ENCODE measurements at places on chromosomes 12 and 14.

- DNase-seq, result no peak
Observed at GRCh38 chr12:68007466-68007865, 18.2 kb downstream of the IFNG-AS1 start.

- DNase-seq, result peak; percentile 76
Observed at GRCh38 chr12:575948-576614, 87.2 kb downstream of the NINJ2 start.

- DNase-seq, result no peak
Observed at GRCh38 chr12:100794441-100795173, at the start of gene ANO4. ANO4 (plus strand) TSS chr12:100794776; CDS start chr12:100901786, 107,010 bp downstream.

GRCh38 chr12:388541-389141, 479 bp downstream of the KDM5A start:
- DNase-seq, result peak; percentile 45

DNA sequence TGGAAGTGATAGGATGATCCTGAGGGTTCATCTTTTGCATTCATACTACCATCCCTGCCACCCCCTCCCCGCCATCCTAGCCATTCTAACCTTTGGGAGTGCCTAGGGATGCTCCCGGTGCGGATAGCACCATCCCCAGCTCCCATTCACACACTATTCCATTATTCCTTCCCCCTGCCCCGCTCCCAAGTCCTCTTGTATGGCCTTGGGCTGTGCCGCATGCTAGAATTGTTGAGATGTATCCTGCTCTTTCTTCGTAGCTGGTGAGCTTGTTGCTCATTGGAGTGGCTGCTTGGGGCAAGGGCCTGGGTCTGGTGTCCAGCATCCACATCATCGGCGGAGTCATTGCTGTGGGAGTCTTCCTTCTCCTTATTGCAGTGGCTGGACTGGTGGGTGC, 644 bp downstream of the TSPAN31 start:
- DNase-seq, result no peak

- no peak for DNase-seq
Observed at GRCh38 chr14:96187216-96188031, 17.2 kb upstream of the BDKRB2 start.

GRCh38 chr14:65170768-65171507, 68.6 kb upstream of the MAX start:
- peak; percentile 10 for DNase-seq

- DNase-seq, result no peak
Observed at GRCh38 chr12:10163084-10163483, 8.8 kb downstream of the OLR1 start.

- DNase-seq, result no peak
Observed at GRCh38 chr12:11535127-11535526, 114.3 kb upstream of the ETV6 start.

- no peak for DNase-seq
Observed at GRCh38 chr12:20188930-20189653, 179.2 kb upstream of the PDE3A start.

DNA sequence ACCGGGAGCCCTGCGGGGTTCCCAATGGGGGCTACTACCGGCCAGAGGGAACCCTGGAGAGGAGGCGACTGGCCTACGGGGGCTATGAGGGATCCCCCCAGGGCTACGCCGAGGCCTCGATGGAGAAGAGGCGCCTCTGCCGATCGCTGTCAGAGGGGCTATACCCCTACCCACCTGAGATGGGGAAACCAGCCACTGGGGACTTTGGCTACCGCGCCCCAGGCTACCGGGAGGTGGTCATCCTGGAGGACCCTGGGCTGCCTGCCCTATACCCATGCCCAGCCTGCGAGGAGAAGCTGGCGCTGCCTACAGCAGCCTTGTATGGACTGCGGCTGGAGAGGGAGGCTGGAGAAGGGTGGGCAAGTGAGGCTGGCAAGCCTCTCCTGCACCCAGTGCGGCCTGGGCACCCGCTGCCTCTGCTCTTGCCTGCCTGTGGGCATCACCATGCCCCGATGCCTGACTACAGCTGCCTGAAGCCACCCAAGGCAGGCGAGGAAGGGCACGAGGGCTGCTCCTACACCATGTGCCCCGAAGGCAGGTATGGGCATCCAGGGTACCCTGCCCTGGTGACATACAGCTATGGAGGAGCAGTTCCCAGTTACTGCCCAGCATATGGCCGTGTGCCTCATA, 9.7 kb downstream of the TNS2 start:
- DNase-seq, result no peak

- DNase-seq, result peak; percentile 41
Observed at GRCh38 chr14:73759183-73759713, 45.1 kb upstream of the PNMA1 start.

- DNase-seq, result no peak
Observed at GRCh38 chr14:92491782-92492181, 21.8 kb upstream of the RIN3 start.

DNA sequence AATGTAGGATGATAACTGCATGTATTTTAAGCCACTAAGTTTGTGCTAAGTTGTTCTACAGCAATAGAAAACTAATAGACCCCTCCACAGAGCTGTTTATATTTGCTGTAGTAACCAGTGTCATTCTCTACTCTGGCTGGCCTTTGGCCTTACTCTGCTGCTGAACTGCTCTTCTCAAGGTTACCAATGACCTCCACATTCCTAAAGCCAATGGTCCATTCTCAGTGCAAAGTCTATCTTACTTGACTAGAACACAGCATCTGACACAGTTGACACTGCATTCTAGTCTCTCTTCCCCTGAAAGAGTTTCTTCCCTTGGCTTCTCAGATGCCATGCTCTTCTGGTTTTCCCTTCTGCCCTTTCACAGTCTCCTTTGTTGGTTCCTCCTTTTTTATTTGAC, 154.8 kb upstream of the CRY1 start:
- no peak for DNase-seq

- no peak for DNase-seq
Observed at GRCh38 chr12:13257356-13257875, 60.9 kb downstream of the EMP1 start.

DNA sequence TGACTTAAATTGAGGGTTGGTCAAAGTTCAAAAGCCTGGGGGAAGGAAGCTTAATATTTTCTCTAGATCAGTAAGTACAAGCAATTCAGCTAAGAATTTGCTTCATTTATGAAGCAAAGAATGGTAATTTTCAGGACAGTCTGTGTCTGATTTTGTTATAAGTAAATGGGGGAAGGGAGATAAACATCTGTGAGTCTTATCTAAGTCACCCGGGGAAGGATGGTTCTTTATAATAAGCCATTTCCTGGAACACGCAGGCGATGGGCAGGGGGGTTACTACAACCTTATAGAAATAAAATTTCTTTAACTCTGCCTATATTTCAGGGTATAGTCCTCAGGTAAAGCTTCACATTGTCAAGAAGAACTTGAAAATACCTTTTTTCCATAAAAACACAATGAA, 42.9 kb downstream of the HELB start:
- DNase-seq, result no peak

GRCh38 chr14:80664576-80664975, 277.0 kb downstream of the CEP128 start:
- DNase-seq, result no peak

DNA sequence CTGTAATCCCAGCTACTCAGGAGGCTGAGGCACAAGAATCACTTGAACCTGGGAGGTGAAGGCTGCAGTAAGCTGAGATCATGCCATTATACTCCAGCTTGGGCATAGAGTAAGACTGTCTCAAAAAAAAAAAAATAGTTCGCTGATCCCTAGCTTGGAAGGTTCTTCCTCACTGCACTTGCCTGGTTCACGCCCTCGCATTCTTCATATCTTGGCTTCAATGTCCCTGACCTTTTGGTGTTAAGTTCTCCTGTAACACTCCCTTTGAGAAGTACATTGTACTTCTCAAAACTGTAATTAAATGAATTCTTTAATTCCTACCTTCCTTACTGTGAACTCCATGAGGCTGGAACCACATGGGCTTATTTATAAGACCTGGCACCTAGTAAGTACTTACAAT, 16.5 kb upstream of the TPCN1 start:
- DNase-seq, result no peak

- DNase-seq, result no peak
Observed at GRCh38 chr12:114746297-114747011, 62.5 kb upstream of the TBX3 start.

- no peak for DNase-seq
Observed at GRCh38 chr12:113240395-113240794, 19.1 kb downstream of the TPCN1 start.

DNA sequence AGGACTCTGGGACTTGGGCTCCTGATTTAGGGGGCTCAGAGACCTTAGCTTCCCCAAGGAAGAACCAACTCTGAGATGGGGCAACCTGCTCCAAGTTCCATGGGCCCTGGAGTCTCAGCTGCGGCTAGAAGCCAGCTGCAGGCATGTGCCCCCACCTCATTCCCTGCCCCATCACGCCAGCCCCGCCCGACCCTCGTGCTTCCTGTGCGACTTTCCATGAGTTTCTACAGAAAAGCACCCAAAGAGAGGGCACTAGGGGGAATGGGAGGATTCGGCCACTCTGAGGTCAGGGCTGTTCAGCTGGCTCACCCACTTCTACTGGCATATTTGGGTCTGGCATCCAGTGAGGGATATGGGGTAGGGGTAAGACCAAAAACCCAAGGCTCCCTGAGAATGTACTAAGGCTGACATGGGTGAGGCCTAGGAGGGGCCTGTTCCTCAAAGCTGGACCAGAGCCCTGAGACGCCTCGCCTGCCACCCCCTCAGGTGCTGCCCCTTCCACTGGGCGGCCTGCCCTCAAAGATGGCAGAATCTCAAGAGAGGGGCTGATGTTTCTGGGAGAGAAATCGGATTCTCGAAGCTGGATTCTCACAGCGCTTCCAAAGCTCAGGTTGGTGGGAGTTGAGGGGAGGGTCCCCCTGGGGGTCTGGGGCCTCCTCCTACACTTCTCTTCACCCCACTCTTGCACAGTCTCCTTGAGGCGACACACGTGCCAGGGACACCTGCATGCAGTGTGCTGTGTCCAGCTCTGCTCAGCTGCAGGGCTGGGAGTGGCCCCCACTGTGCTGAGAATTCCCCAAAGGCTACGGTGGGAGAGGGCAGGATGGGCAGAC, 22.1 kb downstream of the FAIM2 start:
- DNase-seq, result no peak

DNA sequence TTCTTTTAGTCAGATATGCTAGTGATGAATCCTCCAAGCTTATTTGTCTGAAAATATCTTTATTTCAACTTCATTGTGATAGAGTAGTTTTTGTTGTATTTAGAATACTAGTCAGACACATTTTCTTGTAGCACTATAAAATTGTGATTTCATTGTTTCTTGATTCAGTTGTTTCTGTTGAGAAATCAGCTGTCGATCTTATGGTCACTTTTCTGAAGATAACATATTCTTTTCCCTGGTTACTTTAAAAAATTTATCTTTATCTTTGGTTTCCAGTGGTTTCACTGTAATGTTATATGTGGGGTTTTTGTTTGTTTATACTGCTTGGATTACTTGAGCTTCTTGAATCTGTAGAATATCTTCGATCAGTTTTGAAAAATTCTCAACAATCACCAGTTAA, 426.1 kb downstream of the SOX5 start:
- no peak for DNase-seq

- no peak for DNase-seq
Observed at GRCh38 chr14:43105305-43105704, 1401.8 kb downstream of the FSCB start.

DNA sequence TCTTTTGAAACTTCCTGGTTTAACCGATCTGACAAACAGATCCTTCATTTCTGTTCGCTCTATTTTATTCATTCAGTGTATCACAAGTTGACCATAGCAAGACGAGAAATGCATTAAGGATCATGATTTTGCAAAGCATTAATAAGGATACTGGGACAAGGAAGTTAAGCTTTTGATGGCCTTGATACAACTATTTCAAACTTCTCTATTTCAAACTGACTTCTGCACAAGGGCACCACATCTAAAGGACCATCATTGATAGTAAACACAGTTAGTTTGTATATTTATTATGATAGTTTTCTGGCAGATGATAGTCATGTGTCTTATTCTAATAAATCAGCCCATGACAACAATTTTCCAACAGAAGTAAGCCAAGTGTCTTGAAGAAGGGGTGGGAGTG, 25.8 kb upstream of the PLXNC1 start:
- no peak for DNase-seq

All from effector CD4-positive, alpha-beta T cell (primary cell).